ENCODE measurements at places on chromosomes 5 and 9. TPM values are rescaled to one million over a fixed set of nuclear protein-coding genes. Genes with fewer than 3 reads are reported as not detected.
A peak's percentile ranks its signal among the peaks of the same experiment; 100 is the strongest.

SLC34A3 gene
- not detected for total RNA-seq

FAM163B gene
- not detected for total RNA-seq

ANXA2R gene
- total RNA-seq, result 2.0 TPM

TOPORS gene
- 13.2 TPM for total RNA-seq

WDR36 gene
- total RNA-seq, result 30.4 TPM

PIP5KL1 gene
- 2.2 TPM for total RNA-seq

INSL6 gene
- not detected for total RNA-seq

- DNase-seq, result no peak
These were observed 119.6 kb upstream of the SLC12A2 start for GRCh38 chr5:127963931-127964330.

DNA sequence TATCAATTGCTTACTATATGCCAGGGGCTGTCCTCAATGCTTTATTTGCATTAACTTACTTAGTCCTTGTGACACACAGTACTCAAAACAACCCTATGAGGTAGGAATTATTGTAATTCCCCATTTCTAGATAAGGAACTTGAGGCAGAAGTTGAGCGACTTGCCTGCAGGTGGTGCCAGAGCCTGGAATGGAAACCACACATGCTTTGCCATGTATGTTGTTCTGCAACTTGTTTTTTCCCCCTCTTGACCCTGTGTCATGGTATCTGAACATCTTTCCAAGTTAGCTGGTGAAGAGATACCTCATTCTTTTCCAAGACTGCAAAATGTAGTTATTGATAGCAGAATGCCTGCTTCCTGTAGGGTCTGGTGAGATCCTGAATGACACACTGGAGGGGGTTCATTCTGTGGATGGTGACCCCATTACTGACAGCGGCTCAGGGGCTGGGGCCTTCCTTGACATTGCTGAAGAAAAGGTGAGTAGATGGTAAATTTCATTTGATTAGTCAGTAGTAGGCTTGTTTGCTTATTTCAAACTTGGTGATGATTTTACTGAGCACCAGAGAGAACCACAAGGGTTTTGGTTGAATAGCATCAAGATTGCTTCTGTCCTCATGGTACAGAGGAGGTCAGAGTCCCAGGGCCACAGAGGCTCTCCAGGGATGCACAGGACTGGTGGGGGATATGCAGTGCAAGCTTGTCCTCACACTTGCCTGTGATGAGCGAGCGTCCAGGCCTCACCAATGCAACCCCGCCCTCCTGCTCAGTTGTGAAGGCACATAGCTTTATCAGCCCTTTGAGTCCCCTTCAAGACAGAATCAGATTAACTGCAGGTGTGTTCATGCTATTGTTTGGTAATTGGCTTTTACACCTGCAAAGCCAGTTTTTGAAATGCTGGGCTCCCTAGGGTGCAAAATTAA is 57.0 kb downstream of the COL15A1 start:
- no peak for DNase-seq

- no peak for DNase-seq
These were observed 299.8 kb downstream of the TLE1 start for GRCh38 chr9:81389569-81389993.

GRCh38 chr5:172008689-172009141 is 2.3 kb upstream of the FBXW11 start:
- no peak for DNase-seq

DNA sequence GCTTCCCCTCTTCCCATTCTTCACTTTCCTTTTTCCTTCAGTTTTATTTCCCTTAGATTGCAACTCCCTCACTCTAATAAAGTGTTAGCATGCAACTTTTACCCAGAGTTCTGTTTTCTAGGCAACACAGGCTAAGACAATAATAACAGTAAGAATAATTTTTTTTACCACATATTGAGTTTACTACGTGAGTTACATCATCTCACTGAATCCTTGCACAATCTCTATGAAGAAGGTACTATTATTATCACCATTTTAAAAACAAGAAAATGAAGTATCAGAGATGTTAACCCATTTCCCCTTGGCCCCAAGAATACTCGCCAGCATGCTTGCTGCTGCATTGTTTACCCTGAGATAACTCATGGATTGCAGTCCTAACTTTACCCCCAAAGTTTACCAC is 53.7 kb upstream of the SMIM32 start:
- no peak for DNase-seq

DNA sequence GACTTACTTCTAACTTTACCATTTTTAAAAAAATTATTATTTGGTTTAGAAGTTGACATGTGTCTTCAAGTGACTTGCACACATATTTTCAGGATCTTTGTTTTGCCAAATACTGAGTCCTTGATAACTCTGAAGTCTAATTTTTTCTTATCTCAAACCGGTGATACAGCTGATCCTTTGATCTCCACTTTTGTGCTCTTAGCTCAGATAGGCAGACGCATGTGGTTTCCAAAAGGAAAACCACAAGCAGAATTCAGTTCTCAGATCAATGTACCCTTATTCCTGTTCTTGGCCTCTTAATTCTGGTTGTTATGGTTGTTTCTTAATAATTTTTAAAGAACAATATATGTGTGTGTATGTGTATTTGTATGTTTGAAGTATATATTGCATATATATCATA is 238.3 kb upstream of the EDIL3 start:
- DNase-seq, result no peak

DNA sequence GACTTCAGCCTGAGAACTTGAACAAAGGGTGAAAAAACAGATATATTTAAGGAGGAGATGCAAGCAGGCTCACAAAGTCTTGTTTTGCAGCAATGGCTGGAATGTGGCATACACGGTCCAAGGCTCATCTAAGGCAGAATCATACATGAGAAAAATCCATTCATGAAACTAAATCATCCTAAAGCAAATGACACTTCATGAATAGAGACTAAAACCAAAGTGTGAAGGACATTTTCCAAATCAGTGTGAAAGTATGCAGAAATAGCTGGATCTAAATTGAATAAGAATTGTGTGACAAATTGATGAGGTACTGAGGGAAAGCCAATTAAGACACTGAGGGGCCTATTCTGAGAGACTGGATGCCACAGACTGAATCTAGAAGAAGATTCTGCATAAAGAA is 27.3 kb downstream of the ZNF366 start:
- DNase-seq, result no peak

DNA sequence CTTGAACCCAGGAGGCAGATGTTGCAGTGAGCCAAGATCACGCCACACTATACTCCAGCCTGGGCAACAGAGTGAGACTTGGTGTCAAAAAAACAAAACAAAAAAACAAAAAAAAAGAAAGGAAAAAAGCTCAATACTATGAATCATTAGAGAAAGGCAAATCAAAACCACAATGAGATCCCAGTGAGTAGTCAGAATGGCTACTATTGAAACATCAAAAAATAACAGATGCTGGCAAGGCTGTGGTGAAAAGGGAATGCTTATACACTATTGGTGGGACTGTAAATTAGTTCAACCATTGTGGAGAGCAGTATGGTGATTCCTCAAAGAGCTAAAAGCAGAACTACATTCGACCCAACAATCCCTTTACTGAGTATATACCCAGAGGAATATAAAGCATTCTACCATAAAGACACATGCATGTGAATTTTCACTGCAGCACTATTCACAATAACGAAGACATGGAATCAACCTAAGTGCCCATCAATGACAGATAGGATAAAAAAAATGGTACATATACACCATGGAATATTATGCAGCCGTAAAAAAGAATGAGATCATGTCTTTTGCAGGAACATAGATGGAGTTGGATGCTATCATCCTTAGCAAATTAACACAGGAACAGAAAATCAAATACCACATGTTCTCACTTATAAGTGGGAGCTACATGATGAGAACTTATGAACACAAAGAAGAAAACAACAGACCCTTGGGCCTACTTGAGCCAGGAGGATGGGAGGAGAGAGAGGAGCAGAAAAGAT is 81.9 kb upstream of the ARRDC3 start:
- no peak for DNase-seq

GRCh38 chr5:33969572-33970452 is 14.7 kb downstream of the SLC45A2 start:
- DNase-seq, result no peak

DNA sequence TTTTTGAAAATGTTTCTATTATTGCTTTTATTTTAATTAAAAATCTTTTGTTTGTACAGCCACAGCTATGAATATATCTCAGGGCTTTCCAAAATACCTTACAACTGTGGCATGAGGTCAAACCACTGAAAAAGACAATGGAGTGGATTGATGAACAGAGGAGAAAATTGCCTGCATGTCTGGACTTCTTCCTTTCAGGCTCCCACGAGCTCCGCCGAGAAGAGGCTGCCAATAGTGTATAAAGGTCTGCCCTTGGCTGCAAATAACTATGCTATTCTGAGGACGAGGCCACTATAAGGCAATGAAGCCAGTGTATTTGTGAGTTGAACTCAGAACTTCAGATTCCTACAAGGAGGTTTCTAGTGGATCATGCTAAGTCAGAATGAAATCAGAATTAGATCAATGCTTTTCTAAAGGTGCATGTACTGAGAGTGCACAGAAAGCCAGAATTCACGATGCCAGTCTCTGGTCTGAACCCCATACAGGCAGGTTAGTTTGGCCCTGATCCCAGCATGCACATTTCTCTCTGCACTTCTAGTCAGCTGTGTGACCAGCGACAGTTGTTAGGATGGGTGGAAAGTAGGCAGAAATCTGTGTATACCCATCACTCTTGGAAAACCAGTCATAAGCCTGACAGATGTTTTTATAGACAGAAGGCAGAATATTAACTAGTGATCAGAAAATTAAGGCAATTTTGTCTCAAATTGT is 42.7 kb upstream of the PLPP1 start:
- no peak for DNase-seq

GRCh38 chr5:78639791-78640190 is 8.8 kb downstream of the LHFPL2 start:
- no peak for DNase-seq

GRCh38 chr5:143154510-143155370 is 248.7 kb downstream of the NR3C1 start:
- DNase-seq, result no peak

GRCh38 chr9:137544176-137544760 is 5.9 kb downstream of the PNPLA7 start:
- no peak for DNase-seq

GRCh38 chr5:5144441-5144840 is 4.3 kb downstream of the ADAMTS16 start:
- no peak for DNase-seq

- DNase-seq, result no peak
These were observed 370.4 kb upstream of the PTPRD start for GRCh38 chr9:10983251-10983650.

- DNase-seq, result no peak
These were observed 34.9 kb upstream of the ACOT12 start for GRCh38 chr5:81428861-81429260.

DNA sequence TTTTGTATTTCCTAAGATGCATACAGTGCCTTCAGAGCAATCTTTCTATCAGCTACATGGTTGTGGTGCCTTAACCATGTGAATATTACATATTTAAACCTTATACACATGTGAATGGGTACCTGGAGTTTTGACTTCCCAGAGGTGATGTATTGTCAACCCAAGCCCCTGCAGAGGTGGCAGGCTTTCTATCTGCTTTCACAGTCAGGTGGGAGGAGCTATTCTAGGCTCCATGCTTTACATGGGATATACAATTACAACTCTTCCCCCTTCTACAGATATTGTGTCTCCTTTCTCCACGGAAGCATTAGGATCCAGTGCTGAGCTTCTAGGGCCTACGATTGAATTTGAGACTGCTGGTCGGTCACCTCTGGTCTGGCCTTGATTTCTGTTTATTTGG is 89.8 kb upstream of the TUT7 start:
- DNase-seq, result no peak

DNA sequence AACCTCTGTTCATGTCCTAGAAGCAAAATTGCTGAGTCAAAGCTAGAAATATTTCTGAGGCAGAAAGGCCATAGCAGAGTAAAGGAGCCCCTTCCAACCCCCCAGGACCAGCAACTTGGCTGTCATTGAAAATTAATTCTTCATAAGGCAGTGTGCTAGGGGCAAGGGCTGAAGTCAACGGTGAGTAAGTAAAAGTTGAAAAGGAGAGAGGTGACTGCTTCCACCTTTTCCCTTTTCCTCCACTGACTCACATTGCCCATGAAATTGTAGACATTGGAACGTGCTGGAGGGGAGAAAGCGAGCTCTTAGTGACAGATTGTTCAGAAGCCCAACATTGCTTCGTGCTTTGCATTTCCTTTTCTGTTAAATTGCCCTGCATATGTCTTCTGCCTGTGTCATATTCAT is 19.1 kb downstream of the GLRA1 start:
- DNase-seq, result no peak

GRCh38 chr5:53425687-53426511 is 54.5 kb upstream of the FST start:
- DNase-seq, result no peak

- DNase-seq, result no peak
These were observed 1696.0 kb downstream of the MAT2B start for GRCh38 chr5:165201369-165201768.

DNA sequence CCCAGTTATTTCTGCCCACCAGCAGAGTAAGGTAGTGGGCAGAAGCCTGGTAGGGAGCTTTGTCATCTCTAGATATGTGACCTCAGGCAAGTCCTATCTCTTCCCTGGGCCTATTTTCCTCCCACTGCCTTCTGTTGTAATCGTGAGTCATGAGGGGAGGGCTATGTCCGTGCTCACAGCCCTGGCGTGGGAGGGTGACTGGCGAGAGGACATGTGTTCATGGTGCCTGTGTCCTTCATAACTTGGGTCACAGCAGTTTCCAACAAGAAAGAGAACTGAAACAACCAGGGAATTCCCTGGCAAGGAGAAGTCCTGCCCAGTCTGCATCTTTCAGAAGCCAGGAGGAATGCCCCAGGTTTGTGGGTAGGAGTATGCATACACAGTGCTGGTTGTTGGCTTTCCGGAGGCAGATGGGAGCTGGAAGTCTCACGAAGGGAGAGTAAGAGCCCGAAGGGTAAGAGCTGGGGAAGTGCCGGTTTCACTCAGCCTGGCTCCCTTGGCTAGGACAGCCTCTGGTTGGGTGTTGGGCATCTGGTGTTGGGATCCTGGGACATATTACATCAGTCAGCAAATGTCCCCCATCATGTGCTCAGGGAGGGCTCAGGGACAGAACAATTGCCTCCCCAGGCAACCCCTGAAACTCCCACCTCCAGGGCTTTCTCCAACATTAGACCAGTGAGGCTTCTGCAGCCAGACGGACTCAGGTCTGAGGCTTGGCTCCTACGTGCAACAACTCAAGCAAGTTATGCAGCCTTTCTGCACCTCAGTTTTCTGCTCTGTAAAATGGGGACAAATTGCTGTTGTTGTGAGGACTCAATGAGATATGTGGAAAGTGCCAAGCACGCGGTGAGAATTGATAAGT is 4.3 kb upstream of the TIFAB start:
- DNase-seq, result peak; percentile 77

GRCh38 chr5:82150559-82150958 is 127.6 kb downstream of the RPS23 start:
- DNase-seq, result no peak
